A549 treated with RU486 at 1 μM for 4 hours (cell line): ENCODE measurements at places on chromosomes 2 and 18. TPM values are rescaled to one million over a fixed set of nuclear protein-coding genes. Genes with fewer than 3 reads are reported as not detected.

Gene SERPINB3
- 0.09 to 0.21 TPM (median 0.14 TPM) in 3 of 5 replicates, not detected in the others for total RNA-seq

Gene IFIH1
- 0.89 to 2.0 TPM (median 1.1 TPM) in 5 replicates for total RNA-seq

Gene GCKR
- 0.17 to 0.62 TPM (median 0.42 TPM) in 4 of 5 replicates, not detected in the other for total RNA-seq

Gene PXDN
- total RNA-seq = 7.3 to 13.0 TPM (median 11.4 TPM) in 5 replicates

Gene REG3A
- not detected in 5 replicates for total RNA-seq

Gene KLHL29
- 3.2 to 5.6 TPM (median 4.1 TPM) in 5 replicates for total RNA-seq

Gene PLB1
- 1.1 to 2.6 TPM (median 1.9 TPM) in 5 replicates for total RNA-seq
